ENCODE measurements at places on chromosomes 12 and 14.

GRCh38 chr12:115636546-115636945, 640.9 kb downstream of the MED13L start:
- no peak for DNase-seq

DNA sequence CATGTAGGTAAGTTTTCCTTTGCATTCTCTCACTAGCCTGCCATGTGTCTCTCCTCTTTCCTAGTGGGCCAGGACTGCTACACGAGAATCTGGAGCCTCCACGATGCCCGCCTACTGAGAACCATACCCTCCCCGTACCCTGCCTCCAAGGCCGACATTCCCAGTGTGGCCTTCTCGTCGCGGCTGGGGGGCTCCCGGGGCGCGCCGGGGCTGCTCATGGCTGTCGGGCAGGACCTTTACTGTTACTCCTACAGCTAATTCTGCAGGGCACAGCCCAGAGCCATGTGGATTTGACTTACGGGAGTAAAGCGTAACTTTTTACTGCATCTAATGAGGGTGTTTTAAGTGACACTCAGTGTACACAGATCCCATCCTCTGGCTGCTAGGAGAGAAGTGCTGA, 32.3 kb downstream of the DCAF4 start:
- DNase-seq: no peak

DNA sequence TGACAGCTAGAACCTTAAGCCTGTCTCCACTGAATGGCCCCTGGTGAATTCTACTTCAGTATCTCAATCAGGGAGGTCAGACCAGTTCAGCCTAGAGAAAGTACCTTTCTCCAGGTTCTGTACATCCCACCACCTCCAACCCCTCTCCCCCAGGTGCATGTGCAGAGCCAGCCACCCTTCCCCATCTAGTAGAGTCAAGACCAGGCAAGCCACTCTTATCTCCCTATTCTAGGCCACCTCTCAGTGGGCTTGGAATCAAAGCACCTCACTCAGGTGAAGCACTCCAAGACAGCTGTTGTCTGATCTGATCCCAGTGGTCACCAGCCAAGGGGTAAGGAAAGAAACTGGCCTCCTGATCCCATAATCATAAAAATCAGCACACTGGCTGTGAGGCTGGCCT, 340.9 kb downstream of the BCL11B start:
- DNase-seq: no peak

- DNase-seq: peak; percentile 26
These were observed 892 bp downstream of the TCHP start for GRCh38 chr12:109900752-109901580.

- DNase-seq: no peak
These were observed 211.4 kb upstream of the ABCD2 start for GRCh38 chr12:39830852-39831520.

DNA sequence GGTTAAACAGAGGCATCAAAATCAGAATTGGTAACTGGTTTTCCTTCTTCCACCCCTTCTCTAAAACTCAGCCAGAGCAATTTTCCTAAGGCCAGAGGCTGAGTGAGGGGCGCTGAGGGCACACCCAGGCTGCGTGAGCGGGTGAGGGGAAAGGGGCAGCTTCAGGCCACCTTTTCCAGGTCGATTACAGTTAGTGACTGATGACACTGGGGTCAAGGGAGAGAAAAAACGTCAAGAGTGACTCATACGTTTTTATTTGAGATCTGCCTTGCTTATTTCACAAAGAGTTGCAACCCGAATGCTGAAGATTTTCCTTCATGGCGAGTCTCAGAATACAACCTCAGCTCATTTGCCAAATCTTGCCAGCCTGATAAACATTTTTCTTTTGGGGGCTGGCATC, 46.7 kb upstream of the EVL start:
- DNase-seq: no peak

DNA sequence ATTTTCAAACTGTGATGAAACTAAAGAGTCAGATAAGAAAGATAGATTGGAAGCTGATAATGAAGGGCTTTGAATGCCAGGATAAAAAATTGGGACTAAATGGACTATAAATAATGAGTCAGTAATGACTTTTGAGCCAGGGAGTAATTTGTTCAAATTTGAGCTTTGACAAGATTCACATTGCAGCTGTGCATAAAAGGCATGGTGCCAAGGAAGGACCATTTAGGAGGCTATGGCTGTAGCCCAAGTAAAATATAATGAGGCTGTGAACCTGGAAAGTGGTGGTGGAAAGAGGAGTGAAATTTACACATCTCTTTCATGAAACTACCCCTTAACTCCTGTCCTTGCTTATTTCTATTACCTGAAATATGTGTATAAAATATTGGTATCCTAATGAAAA, 218.5 kb downstream of the SLC6A15 start:
- DNase-seq: no peak
